ENCODE measurements at places on chromosomes 7 and 10.
A peak's percentile ranks its signal among the peaks of the same experiment; 100 is the strongest.

DNA sequence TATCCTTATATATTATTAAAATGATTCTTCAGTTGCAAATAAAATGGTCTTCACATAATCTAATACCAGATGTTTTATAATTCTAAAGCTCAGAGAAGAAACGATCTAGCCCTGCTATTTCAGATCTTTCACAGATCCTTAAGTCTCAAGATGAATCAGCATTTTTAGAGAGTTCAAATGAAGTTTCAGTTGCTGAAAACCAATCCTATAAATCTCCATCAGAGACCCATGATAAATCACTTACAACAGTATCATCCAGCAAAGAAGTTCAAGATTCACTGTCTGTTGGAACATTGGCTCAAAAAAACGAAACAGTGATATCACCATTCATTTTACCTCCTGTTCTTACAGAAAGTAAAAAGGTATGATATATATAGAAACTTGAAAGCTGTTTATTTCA lies 137.0 kb downstream of the CCDC7 start:
- DNase-seq: no peak

GRCh38 chr7:158236400-158236799 lies 351.2 kb downstream of the PTPRN2 start:
- DNase-seq: no peak

DNA sequence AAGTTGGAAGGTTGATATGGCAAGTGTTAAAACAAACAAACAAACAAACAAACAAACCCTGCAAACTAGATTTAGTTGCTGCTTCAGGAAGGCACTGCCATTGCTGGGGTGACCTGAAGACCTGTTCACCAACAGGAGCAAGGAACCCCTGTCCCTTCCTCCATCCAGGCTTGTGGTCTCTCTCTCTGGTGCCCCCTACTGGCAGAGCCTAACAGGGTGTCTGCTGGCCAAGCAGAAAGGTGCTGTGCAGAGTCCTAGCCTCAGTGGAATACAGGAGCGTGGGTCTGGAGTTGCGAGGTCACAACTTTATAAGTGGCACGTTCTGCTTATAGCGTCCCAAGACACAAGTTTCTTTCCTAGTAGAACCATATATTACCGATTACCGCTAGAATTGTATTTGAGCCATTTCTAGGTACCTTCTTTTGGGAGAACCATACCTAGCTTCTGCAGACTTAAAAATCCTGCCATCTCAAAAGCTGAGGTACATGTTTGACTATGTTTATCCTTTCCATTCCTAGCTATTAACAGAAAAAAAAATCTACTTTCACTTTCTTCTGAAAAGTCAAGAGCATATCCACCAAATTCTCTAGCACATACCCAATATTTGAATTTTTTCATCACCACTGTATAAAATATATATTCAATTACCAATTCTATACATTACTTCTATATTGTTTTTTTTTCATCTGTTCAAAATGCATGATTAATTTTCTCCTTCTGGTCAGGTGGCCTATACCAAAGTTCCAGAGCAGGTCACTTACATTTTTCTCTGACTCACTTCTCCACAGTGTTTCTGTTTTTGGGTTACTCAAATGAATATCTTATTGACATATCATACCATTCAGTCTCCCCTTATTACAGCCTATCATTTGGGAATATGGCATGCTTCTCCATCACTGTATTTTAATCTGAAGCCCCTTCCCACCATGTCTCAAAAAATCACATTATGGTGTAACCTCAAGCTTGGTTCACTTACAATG lies 29.1 kb upstream of the CALD1 start:
- DNase-seq: peak; percentile 41

DNA sequence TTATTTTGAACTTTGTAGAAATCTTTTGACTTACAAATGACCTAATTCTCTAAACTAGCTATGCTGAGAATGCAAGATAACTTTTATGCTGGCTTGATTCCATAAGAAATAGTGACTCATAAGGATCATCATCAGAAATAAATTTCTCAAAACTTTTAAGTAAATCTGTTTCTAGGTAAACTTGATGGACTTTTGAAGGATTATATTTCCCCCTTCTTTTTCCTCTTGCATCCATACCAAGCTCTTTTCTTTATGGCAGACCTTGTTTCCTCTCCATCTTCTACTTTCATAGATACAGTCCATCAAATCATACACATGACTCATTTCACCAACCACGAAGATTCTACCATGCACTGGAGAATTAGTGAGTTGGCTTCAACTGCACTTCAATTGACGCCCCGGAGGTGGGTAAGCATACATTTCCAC lies 336.3 kb downstream of the KCNMA1 start:
- peak; percentile 69 for DNase-seq

- DNase-seq: no peak
Observed at GRCh38 chr10:32927750-32928149, 30.3 kb downstream of the ITGB1 start.

DNA sequence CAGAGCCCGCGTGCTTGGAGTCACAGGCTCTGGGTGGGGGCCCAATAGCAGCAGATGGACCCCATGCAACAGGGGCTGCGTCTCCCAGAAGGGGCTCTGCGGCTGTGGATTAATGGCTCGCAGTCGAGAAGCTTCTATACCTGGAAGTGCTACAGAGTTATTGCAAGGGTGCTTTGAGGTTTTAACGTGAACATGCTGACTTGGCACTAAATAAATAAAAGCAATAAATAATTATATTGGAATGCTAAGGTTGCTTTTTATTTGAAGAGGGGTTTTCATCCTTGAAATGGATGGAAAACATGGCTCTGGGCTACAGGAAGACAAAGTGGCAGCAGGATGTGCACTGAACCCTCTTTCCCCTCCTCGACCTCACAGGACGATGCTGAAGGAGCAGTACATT lies 122.4 kb downstream of the PAXIP1 start:
- no peak for DNase-seq

GRCh38 chr10:113854761-113855588 lies 514 bp downstream of the NHLRC2 start:
- DNase-seq: peak; percentile 42

DNA sequence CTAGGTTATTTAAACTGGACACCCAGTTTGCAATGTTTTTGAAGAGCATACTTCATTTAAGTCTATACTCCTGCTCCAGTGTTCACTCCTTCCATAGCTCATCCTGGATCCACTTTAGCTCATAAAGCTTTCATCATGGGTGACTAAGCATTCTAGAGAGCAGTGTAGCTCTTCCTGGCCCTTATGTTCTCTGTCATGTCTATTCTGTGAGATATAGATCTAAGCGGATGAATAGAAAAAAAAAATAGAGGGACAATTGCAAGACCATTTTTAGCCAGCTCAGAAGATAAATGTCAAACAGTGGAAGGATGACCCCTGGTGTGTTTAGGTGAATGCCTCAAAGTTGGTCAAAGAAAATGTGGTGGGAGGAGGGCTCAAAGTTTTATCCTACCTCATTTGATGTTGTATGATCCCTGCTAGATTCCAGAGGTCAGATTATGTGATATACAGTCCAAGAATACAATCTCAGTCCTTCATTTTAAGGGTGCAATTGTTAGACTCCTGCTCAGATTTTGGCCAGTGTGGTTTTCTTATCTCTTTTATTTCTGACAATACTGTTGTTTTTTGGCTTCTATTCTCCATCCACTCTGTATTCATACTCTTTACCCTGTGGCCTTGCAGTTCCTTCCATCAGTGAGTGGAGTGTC lies 7.5 kb upstream of the HECW1 start:
- DNase-seq: no peak

GRCh38 chr7:63008366-63008765 lies 990.3 kb upstream of the ZNF722 start:
- DNase-seq: no peak

DNA sequence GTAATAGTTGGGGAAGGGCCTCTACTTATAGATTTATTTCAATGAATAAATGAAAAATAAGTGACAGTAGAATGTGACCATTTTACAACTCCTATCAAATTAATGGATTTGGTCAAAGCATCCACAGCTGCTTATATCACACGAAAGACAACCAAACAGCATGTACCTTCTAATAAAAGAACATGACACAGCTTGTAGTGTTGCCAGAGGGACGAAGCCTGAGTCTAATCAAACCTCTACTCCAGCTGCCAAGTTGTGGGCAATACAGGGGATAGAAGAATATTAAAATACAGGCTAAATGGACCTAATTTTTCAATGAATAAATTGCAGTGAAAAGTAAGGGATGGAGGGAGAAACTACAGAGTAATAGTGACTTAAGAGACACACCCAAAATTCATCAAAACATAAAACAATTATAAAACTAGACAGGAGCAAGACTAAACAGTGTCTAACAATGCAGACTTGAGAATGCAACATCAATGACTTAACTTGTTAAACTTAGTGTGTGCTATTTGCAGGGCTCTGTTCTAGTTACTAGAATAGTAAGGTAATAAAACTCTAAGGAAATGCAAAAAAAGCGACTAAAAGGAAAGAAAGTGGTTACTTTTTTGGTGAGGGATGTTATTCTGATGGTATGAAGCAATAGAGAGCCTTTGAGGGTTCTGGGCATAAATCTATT lies 853.8 kb downstream of the GRM8 start:
- DNase-seq: no peak

DNA sequence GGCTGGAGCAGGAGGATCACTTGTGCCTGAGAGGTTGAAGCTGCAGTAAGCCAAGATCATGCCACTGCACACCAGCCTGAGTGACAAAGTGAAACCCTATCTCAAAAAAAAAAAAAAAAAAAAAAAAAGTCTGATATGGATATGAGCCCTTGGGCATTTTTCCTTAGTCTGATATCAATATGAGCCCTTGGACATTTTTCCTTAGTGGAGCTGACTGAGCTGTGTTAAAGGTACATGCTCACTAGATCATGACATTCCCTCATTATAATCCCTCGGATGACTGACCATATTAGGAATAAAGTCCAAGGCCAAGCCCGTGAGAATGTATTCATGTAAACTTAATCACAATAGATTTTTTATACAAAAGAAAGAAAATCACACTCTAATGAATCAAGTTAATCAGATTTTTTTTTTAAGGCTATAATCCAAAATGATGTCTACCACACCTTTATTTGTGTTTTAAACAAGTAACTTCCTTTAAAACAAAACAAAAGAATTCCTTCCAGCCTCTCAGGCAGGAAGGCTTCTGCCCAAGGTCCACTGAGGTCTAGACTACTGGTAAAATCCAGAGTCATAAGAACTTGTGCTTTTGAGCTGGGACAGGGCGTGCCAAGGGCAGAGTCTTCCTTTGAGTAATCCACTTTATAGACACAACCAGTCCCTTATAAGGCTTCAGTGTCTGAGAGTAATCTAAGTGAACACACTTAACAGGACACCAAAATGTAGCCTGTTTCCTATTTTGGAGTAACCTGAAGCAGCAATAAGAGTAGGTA lies 5.5 kb downstream of the PPA1 start:
- DNase-seq: no peak

- peak; percentile 9 for DNase-seq
Observed at GRCh38 chr10:94439275-94439861, 37.0 kb downstream of the TBC1D12 start.

DNA sequence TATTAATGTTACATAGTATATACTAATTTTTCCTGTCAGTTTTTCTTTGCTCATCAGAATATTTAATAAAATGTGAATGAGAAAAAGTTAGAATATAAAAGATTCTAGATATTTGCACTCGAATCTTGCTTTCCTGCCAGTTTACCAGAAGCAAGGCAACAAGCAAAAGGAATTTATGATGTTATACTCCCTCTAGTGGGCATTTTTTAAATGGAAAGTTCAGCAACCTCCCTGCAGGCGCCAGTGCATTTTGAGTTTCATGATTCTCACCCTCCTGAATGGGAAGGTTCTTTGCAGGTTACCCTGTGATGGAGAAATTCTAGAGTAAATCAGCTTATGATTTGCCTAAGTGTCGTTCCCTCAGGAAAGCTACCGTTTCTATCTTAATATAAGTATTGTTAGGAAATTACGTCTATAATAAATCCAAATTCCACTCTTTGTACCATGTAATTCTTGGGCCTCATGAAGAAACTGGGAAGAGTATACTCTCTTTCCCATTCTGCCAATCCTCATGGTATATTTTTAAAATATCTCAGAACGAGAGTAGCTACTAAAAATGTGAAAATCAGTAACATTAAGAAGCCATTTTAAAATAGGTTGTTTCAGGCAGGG lies 350.0 kb downstream of the CRPPA start:
- DNase-seq: peak; percentile 59

GRCh38 chr7:85638394-85638793 lies 451.5 kb upstream of the SEMA3D start:
- DNase-seq: no peak

DNA sequence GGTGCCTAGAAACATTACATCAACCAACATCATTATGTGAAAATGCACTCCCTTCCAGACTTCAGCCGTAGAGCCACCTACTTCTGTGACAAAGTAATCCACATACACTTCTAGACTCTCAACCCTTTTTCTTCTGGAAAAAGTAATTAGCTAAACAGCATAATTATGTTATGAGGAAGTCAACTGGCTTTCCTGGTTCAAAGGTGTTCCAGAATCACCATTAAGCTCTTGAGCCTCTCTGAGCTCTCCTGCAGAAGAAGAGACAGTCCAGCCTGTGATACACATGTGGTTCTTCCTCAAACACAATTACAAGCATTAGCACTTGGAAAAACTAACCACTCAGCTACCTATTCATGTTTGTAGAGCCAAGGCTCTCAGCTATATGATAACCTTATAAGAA lies 52.5 kb downstream of the TNS3 start:
- DNase-seq: no peak

DNA sequence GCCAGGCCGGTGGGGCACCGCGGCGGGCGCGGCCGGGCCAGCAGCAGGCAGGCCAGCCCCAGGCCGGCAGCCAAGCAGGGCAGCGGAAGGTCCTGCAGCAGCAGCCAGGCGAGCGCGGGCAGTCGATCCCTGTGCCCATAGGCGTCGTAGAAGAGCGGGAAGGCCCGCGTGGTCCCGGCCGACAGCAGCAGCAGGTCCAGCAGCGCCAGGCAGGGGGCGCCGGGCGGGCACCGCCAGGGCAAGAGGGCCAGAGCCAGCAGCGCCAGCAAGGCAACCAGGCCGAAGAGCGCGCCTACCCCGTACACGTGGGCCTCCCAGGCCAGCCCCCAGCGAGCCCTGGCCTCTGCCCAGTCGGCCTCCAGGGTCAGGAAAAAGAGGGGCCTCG lies 8.4 kb upstream of the RBM28 start:
- no peak for DNase-seq

DNA sequence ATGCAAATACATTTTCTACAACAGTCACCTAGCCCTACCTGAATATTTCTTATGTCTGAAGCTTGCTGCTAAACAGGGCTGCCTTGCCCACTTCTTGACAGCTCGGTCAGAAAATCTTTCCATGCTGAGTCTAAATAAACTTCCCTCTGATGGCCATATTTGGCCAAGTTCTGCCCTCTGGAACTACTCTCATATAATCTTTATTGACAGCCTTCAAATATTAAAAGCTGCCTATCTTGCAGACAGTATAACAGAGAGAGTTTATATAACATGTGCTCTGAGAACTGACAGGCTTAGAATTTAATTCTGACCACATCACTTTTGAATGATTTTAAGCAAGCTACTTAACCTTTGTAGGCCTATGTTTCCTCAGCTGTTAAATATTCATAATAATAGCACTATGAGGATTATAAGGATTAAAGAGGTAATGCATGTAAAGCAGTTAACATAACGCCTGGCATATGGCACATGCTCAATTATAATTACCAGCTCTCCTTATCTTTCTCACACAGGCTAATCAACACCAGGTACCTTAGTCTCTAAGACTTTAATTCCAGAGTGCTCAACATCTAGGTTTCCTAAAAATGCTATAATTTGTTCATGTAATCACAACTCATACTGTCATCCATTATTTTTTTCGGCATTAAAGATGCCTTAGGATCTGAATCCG lies 334.1 kb downstream of the HPSE2 start:
- DNase-seq: no peak

- no peak for DNase-seq
Observed at GRCh38 chr7:115037128-115037802, 115.4 kb downstream of the MDFIC start.

GRCh38 chr7:31955021-31955420 lies 115.2 kb downstream of the PDE1C start:
- DNase-seq: no peak

GRCh38 chr10:77490534-77491314 lies 146.9 kb downstream of the KCNMA1 start:
- DNase-seq: no peak
